ENCODE measurements at places on chromosomes 6 and 20.

DNA sequence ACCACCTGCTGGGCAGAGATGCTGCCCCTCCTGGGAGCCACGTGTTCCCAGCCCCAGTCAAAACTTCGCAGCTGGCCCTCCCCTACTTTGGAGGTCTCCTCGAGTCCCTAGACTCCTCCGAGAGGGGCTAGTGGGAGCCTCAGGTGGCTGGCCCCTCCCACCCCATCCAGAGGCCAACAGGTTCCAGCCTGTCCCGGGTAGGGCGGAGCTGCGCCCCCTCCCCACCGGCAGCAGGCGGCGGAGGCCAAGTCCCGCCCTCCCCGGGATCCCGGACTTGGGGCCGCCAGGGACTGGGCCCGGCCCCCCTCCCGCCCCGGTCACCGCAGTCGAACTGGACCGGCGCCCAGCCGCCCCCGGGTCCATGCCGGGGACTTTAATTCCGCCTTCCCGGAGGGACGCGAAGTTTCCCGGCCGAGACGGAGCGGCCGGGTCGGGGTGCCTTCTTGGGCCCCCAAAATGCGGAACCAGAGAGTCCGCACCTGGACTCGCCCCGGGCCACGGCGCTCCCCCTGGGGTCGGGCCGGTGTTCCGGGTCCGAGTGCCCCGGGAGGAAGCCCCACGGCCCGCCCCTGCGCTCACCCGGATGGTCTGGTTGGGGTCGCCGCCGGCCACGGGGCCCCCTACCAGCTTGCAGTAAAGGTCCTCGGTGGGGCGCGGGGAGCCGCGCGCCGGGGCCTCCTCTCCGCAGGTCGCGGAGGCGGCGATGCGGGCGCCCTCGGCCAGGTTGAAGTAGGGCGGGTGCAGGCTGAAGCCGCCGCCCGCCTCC is 559 bp downstream of the LAMA5 start:
- ATAC-seq, result no peak

DNA sequence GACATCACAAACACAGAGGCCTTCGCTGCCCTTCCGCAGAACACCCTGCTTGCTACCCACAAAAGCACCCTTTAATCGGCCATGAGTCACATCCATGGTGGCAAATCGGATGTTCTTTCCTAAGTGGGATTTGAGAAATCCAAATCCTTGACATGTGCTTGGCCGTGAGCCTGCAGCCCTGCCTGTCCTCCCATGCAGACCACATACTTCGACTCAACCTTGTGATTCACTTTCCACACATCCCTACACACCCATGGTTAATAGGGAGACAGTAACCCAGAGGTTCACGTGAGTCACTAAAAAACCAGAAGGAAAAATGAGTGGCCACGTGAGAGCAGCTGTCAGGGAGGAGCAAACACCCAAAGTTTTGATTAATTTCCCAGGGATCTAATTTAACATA is 19.4 kb downstream of the RAMACL start:
- no peak for ATAC-seq

DNA sequence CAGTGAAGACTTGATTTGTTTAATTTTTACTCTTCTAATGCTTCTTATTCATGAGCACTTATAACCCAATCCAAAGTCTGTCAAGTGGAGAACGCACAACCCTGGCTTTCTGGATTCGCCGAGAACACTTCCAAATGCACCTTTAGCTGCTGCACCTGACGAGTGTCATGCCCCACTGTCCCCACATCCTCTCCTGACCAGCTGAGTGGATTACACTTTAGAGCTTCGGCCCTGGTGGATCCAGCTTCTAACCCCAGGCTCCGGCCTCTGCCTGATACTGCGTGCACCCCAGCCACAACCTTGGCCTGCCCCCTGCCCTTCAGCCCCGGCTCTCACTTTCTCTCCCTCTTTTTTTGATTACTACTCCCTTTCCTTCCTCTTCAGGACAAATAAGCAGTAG is 258.8 kb downstream of the TMEM242 start:
- no peak for ATAC-seq

- ATAC-seq, result no peak
Observed at GRCh38 chr20:22561965-22562577, 22.3 kb downstream of the FOXA2 start.

- ATAC-seq, result no peak
Observed at GRCh38 chr20:30812739-30813411, 444.6 kb upstream of the DEFB115 start.

GRCh38 chr20:32450484-32451061 is 92.4 kb downstream of the ASXL1 start:
- ATAC-seq, result no peak

DNA sequence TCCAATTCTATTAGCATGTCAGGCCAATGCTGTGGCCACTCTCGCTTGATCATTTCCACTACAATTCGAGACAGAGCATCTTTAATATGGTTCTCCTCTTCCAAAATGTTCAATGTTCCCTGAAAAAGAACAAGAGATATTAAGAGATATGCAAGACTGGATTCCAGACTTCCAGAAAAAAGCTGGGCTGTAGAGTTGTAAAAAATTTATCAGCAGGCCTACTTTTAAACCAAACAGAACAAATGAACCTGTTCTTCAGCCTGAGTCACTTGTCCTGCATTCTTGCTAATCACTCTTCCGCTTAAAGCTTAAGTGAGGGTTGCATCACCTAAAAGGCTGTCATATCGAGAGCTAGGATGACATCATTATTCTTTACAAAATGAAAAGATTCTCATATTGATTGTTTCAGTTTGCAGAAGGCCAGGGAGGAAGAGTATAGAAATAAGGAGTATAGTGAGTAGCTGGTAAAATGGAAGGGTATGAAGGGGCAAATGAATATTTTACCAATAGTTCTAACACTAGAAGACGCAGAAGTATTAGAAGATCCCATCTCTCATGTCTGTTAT is 4.9 kb downstream of the XPO5 start:
- ATAC-seq, result peak; percentile 57

GRCh38 chr6:128504003-128504654 is 16.3 kb downstream of the PTPRK start:
- ATAC-seq, result no peak

DNA sequence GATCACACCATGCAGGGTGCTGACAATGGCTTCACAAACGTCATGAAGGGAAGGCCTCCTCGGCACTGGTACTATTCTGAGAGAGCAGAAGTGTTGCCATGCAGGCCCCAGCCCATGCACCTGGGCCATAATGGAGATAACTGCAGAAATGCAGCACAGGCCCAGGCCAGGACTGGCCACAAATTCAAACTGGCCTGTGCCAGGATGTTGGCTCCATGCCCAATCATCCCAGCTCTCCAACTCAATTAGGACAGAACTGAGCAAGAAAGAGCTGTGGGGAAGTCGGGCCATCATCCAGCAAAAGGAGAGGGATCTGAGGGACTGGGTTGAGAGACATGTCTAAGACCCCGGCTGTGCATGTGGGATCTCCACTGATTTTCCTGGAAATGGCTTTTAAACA is 48.9 kb upstream of the SYNDIG1 start:
- ATAC-seq, result no peak

DNA sequence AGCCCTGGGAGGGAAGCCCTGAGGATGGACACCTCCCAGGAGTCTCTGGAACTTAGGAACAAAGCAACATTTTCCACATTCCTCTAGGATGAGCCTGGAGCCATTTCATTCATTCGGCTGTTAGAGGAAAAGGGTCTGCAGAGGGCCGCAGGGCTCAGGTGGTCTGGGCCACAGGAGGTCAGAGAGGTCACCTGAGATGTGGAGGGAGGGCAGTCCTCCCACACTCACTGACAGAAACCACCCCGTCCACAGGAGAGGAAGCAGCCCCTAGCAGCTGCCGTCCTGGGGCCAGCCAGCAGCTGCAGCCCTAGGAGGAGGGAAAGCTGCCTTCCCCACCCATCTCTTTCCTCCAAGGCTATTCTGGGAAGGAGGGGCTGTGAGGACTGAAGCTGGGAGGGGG is 207.0 kb downstream of the CDC5L start:
- ATAC-seq, result no peak

GRCh38 chr20:53718142-53719021 is 124.7 kb upstream of the ZNF217 start:
- ATAC-seq, result no peak

GRCh38 chr6:135504734-135505133 is 7.2 kb upstream of the AHI1 start:
- no peak for ATAC-seq

DNA sequence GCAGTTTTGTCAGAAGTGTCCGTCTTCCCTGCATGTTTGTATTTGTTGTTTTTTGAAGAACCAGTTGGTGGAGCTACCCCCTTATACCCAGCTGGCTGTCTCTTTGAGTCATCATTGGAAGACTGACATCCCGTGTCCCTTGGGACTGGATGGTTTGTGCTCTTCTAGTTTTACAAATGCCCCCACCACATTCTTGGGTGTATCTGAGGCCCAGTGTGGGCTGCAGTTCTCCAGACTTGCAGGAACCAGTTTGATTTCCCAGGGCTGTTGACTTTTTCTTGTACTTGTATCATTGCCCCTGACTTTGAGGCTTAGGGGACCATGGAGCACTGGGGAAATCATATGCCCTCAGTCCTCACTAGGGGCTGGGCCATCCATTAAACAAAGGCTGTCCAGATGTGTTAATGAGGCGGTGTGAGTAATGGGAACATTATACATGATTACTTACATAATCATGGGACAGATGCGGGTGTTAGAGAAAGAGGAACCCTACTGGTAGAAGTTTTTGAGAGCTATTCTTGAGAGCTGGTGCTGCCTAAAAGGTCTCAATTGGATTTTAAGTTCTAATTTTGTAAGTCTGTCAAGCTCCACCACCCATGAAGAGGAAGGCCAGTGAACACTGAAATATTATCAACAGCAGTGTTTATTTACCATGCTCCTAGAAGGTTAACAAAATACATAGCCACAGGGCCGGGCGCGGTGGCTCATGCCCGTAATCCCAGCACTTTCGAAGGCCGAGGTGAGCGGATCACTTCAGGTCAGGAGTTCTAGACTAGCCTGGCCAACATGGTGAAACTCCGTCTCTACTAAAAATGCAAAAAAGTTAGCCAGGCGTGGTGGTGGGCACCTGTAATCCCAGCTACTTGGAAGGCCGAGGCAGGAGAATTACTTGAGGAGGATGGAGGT is 8.5 kb downstream of the JARID2 start:
- ATAC-seq, result no peak

GRCh38 chr6:120826253-120826652 is 508.0 kb downstream of the TBC1D32 start:
- no peak for ATAC-seq

GRCh38 chr6:35304299-35304698 is 6.7 kb downstream of the DEF6 start:
- no peak for ATAC-seq

- ATAC-seq, result no peak
Observed at GRCh38 chr6:73743081-73743480, 47.1 kb downstream of the CD109 start.

- no peak for ATAC-seq
Observed at GRCh38 chr20:17026346-17026745, 200.5 kb upstream of the PCSK2 start.

Data from activated CD4-positive, CD25-positive, alpha-beta regulatory T cell treated with anti-CD3 and anti-CD28 coated beads, Interleukin-2, amount 50 U/mL, for 24 hours (primary cell).